ENCODE measurements at places on chromosomes 4 and X.

DNA sequence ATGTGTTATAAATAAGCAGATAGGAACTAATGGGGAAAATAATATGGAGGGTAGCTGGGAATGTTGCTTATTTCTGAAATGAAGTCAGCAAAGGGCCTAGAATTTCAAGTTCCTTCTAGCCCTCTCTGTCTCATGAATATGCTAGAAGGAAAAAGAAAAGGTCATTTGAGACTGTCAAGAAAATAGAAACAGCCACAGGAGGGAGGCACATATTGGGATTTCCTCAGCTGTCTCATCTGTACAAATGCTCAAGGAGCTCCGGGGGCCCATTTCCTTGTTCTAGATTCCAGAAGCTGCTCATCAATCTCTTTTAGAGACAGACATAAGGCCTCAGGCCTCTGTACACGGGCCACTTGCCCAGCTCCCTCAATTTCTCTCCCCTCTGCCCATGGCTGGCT lies 127.6 kb upstream of the ETNPPL start:
- no peak for DNase-seq

DNA sequence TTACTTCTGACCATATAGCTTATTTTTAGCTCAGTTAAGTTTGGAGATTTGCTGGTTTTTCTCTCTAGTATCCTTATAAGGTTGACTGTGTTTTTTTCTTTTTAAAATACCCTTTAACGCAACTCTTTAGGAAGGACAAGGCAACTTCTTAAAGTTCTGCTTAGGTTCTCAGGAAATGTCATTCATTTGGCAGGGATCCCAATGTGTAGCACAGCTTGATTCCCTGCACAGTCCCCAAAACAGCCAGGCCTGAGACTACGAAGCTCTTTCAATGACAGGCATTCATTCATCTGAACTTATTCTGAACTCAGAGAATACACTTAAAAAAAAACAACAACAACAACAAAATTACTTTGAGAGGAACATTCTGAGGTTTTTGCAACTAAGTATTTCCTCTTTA lies 1765.8 kb downstream of the PCDH7 start:
- no peak for DNase-seq

GRCh38 chr4:87913896-87914295 lies 61.6 kb upstream of the SPP1 start:
- no peak for DNase-seq

GRCh38 chrX:132669142-132669541 lies 180.3 kb upstream of the MBNL3 start:
- no peak for DNase-seq

DNA sequence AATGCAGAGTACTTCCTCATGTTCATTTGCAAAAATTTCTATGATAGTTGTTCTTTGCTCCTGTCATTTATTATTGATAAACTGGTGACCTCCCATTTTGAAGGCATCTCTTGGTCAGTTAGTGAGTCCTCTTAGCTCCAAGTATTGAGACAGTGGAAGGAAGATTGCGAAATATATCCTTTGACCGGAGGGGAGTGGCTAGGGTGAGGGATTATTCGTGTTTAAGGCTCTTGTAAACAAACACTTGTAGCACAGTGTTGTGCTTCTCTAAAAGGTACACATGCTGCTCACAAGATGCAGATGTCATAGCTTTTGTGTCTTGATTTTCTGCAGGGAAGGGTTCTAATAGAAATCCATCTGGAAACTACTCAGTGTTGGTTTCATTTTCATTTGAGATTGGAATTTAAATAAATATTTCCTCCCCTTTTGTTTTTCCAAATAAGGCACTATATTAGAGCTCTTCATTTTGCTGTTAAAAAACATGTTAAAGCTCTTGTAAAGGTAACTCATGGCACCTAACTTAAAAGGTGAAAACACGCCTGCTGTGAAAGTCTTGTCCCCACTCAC lies 21.8 kb downstream of the TXLNG start:
- DNase-seq = no peak

DNA sequence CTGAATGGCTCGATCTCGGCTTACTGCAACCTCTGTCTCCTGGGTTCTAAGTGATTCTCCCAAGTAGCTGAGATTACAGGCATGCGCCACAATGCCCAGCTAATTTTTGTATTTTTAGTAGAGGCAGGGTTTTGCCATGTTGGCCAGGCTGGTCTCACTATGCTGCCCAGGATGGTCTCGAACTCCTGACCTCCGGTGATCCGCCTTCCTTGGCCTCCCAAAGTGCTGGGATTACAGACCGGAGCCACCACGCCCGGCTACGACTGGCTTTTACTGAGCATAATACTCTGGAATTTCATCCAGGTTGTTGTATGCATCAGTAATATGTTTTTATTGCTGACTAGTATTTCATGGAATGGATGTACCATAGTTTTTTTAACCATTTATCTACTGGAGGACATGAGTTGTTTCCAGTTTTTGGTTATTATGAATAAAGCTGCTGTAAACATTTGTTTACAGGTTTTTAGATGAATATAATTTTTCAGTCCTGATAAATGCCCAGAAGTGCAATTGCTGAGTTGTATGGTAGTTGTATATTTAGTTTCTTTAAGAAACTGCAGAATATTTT lies 31.2 kb downstream of the N4BP2 start:
- DNase-seq = no peak

- no peak for DNase-seq
These were observed 171.1 kb upstream of the CXCL13 start for GRCh38 chr4:77434299-77435092.

DNA sequence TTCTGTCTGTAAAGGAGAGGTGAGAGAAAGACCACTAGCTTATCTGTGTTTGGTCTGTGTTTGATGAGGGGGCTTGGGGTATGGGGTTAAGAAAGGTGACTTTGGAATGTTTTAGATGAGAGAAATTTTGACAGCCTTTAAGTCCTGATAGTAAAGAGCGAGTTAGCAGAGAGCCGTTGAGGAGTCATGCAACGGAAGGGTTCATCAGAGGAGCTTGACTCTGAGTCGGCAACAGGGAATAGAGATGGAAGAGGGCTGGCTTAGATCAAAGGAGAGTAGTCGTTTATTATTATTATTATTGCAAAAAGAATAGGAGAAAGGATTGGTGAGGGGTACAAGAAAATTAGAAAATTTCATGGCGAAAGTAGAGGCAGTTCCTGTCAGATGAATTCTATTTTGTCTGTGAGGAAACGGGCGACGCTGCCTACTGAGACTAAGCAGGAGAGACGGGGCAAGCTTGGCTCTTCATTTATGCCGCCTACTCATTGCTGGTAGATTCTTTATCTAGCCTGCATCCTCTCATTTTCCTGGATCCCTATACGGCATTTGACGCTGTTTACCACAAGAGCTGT lies 473 bp upstream of the VAMP7 start:
- DNase-seq = no peak

DNA sequence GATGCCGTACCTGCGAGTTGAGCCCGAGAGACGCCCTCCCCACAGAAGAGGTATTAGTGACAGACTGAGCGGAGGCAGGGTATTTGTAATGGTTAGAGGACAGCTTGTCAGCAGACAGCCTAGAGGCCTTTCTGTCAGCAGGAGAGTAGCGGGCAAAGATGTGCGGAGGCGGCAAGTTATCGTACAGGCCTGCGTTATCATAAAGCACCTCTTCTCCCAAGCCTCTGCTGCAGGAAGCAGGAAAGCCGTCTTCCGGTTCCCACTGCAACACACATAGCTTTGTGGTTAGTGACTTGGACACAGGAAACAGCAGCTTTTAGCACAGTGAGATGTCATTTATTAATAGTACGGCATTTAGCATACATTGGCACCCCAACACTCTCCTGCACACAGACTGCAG lies 158.3 kb downstream of the AFAP1 start:
- DNase-seq = no peak

GRCh38 chr4:57911203-57911602 lies 801.0 kb upstream of the IGFBP7 start:
- no peak for DNase-seq

GRCh38 chr4:114284629-114285028 lies 305.2 kb upstream of the ARSJ start:
- DNase-seq = no peak

- DNase-seq = no peak
These were observed 24.5 kb downstream of the MND1 start for GRCh38 chr4:153369021-153369420.

DNA sequence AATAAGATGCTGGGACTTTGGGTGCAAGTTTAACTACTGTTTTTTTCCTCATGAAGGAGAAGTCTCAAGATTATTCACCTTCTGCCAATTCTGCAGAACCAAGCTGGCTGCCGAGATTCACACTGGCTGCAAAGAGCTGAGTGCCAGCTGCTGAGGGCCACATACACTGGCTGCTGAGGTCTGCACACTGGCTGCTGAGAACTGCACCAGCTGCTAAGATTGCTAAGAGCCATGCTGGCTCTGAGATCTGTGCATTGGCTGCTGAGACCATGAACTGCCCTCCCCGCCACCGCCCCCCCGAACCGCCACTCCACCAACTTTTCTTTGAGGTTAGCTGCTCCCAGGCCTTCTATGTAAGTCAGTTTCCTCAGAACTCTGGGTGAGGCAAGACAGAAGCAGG lies 330.3 kb downstream of the CBLL2 start:
- no peak for DNase-seq

- DNase-seq = no peak
These were observed 647.0 kb upstream of the PCDH7 start for GRCh38 chr4:30073011-30073710.

- no peak for DNase-seq
These were observed 9.1 kb downstream of the NSG1 start for GRCh38 chr4:4395849-4396627.

DNA sequence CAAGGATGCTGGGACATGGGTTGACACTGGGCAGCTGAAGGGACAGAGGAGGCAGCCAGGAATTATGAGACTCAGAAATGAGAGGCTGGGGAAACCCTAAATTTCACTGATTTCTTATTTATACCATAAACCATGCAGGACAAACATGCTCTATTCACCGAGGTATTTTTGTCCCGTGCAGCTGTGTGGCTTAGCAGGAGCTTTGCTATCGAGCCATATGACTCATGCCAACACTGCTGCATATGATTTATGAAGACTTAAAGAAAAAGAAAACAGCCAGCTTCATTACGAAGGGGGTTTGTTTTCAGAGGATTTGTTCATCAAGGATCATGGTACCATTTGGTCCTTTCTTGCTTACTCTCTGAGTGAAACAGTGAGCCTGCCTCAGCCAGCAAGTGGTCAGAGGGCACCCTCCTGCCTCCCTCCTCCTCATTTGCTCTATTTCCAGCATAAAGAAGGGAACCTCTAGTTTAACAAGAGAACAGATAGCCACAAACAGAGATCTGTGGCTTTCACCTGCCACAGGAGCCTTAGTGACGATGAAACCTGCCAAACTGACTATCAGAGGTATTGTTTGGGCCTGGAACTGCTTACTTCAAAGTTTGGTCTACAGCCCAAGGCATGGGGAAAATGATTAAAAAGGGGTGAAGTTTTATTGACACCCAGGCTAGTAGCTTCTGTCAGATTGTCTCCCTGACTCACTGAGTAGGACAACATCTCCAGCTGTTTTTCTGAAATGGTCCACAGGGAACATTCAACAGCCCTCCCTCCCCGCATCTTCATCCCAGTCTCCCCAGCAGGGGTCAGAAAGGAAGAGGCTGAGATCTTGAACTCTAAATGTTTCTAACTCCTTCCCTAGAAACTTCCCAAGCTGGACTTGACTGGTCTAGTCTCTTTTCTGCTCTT lies 80.1 kb upstream of the MAML3 start:
- DNase-seq = no peak

DNA sequence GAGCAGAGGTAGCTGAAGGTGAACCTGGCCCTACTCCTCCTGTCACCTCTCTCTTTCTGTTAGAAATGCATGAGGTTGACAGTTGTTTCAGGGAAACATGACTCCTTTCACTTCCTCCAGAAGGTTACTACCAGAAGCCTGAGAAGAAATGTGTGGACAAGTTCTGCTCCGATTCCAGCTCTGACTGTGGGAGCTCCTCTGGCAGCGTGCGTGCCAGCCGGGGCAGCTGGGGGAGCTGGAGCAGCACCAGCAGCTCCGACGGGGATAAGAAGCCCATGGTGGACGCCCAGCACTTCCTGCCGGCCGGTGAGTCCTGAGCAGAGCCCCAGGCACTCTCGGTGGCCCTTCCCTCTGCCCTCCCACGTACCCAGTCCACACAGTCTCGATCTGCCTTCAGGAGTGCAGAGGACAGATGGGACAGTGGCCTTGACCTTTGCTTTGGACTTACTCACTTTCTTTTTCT lies 61.3 kb upstream of the TLR2 start:
- no peak for DNase-seq

DNA sequence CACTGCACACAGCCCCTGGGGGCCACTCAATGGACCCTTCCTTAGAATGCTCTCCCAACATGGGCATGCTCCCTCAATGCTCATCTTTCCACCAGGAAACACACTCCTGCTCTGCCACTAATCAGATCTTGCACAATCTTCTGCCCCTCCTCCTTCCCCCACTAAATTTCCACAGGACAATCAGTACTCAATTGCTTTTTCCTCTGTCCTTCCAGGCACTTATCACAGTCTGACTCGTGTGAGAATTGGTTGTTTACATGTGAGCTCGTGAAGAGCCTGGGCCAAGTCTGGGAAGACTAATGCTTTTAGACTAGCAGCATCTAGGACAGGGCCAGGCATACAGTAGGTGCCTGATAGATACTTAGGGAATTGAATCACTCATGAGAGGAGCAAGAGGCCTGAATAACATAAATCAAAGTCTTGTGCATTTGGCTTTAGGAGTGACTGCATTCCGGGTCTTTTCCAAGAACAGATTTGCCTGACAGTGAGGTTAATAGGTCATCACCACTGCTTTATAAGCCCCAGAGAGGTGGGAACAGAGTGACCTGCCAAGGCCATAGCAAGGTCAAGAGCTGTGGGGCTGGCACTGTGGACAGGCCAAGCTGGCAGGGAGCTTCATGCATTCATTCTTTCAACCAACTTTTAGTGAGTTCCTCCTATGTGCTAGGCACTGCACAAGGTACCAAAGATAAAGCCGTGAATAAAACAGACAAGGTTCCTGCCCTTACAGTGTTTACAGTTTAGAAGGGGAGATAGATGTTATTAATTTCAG lies 55.0 kb downstream of the PRPS1 start:
- no peak for DNase-seq

DNA sequence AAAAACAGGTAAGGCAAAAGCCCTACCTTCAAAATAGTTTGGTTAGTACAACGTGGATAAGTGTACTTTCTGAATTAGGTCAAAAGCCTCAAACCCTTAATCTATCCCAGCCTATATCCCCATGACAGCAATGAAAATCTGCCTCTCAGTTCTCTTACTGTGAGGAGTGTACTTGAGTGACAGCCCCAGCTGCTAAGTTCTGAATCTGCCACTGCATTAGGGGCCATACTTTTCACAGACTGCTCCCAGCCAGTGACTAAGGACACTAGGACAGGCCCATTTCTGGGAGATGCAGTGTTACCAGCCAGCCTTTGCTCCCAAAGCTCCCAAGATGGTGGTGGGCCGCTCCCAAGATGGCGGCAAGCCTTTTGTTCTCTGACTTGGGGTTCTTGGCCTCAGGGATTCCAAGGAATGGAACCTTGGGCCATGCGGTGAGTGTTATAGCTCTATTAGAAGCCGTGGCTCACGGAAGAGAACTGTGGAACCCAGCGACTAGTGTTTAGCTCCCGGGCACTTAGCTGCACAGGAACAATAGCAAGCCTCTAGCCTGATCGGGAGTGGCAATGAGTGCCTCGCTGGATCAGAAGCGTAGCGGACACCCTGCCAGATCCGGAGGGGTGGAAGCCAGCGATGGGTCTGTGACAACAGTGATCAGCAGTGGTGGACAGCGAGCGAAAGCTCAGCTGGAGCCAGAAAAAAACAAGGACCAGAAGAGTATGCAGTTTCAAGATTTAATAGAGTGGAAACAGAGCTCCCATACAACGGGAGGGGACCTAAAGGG lies 175.6 kb upstream of the NRK start:
- no peak for DNase-seq
